ENCODE measurements at places on chromosomes 2 and 18.

DNA sequence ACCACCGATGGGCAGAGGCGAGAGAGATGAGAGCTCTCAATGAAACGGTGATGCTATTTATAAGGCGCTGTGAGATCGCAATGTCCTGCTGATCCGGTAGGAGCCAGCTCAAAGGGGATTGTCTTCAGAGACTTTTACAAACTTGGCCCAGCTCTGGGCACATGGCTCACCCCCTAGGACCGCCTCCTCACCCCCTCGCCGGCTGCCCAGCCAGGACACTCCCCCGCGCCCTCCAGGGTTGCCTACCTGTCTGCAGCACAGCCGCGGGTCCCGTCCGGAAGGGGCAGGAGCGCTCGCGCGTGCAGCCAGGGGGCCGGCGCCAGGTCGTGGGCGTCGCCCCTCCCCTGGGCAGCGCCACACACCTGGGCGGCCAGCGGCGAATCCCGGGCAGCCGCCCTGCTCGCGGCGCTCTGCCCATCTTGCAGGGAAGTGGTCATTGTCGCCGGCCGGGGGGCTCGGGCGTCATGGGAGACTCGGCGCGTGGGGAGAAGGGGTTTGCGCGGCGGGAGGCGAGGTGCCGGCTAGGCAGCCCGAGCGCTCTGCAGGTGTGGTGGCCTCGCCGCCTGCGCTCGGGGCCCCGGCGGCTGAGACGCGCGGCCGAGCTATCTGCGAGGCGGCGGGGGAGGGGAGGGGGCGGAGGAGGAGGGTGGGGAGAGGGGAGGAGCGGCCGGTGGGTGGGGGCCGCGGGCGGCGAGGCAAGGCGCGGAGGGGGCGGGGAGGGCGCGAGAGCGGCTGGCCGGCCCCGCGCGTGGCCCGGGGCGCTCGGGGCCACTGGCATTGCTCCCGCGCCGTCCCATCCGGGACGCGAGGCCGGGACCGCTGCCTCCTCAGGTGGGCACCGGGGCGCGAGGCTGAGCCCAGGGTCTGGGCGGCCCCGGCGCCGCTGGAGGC, at the start of gene GRB14:
Gene GRB14, minus strand, starts transcription at position 610 of the 891 bp plus-strand sequence. Its CDS starts 173 bp downstream, at position 437.
- peak; percentile 94 for DNase-seq

DNA sequence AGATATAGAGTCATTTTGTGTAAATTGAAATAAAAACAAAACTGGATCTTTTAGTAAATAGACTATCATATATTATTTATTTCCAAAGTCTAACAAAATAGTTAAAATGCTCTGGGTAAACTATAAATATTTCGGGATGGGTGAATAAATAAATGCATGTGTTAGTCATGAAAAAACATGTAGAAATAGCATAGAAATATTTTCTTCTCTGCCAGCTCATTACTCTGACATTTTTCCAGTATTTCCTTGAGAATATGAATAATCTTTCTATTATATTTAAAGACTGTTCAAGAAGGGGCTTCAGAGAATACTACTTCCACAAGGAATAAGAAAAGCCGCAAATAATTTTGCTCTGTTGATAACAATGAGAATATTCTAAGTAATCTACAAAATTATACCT, 880.4 kb downstream of the TRIB2 start:
- DNase-seq: no peak

DNA sequence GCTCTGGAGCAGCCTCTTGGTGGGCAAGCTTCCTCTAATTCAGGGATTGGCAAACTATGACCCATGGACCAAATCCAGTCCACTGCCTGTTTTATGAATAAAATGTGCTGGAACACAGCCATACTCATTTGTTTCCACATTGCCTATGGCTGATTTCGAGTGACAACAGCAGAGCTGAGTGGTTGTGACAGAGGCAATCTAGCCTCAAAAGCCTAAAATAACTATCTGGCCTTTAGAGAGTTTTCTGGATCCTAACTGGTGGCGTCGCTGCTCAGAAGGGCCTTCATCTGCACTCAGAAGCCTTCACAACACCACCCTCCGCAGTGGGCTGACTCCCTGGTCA, 147.1 kb downstream of the CCBE1 start:
- no peak for DNase-seq

DNA sequence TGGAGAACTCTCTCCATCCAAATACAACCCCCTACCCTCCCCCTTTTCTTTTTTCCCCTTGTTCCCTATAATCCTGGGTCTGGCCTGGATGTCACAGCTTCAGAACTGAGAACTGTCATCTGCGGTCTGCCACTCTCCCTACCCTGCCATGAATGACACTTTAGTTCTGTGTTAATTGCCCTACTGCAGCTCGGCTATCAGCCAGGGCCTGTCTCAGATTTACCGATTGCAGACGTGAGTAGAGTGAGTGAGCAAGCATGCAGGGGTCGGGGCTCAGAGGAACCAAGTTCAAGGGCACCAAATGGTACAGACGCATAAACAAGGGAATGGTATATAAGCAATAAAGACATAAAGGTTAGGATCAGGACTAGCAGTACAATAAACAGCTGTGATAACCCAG, 967.8 kb downstream of the BCL11A start:
- DNase-seq: peak; percentile 53

GRCh38 chr2:150076281-150076680, 411.2 kb downstream of the RND3 start:
- no peak for DNase-seq

GRCh38 chr2:224260372-224261020, 141.4 kb downstream of the FAM124B start:
- no peak for DNase-seq

- DNase-seq: no peak
Measured at GRCh38 chr2:46544581-46544980, 65.2 kb downstream of the TMEM247 start.

DNA sequence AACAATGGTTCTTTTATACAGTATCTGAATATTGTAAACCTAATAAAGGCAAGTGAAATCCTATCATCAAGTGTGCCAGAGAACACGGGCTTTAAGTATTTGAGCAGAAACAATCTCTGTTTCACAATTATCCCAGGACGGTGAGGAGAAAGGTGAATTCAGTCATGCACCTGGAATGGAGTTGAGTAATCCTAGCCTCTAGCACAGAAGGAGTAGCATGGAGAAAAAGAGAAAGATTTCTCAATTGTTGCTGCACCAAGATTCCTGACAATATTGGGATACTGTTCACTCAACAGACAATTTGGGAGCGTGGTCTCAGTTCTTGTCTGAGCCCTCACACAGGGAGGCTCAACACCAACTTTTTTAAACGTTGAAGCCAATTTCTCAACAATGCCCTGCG, 510.6 kb downstream of the SOX11 start:
- no peak for DNase-seq

GRCh38 chr2:96800061-96801004, 15.7 kb upstream of the CNNM3 start:
- DNase-seq: no peak

DNA sequence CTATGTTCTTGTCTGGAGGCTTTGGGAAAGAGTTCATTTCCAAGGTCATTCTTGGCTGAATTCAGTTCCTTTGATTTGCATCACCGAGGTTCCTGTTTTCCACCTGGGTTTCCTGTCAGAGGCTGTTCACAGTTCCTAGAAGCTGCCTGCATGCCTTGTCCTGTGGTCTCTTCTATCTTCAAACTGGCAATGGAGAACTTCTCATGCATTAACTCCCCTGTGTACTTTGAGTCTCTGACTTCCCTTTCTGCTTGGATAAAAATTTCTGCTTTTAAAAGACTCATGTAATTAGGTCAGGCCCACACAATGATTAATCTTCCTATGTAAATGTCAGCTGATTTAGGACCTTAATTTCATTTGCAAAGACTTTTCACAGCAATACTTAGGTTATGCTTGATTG, 499.3 kb upstream of the FANCL start:
- DNase-seq: no peak

DNA sequence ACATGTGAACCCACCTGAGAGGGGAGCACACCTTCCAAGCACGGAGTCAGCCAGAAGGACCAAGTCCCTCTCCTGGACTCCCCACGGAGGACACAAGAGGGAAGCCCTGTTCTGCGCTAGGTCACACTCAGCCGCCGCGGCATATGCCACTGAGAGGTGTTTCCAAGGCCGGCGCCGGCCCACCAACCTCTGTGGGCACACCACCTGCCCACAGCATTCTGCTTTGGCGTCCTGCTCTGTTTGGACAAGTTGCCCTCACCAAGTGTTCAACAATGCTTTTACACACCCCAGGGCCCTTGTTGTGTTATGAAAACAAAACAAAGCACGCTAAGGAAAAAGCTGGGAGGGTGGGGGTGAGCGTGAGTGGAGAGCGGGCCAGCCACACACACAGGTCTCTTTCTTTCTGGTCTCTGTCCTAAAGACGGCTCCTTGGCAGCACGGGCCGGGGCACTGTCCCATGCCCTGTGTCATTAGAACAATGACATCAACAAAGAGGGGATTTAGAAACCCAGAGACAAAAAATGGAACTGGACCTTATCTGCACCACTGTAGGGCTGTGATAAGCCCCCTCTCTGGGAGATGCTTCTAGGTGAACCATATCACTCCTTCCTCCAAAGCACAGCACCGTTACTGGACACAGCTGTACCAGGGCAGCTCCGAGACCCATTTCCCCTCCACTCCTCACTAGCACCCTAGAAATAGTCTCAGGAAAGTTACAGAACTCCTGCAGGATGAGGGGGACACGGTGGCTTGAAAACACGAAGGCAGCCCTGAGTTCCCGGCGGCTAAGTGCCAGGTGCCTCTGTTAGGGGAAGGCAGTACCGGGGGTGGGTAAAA, 17.0 kb downstream of the SMAD7 start:
- DNase-seq: no peak

GRCh38 chr2:120525056-120526046, 179.4 kb downstream of the INHBB start:
- no peak for DNase-seq

GRCh38 chr2:217618744-217619143, 384.1 kb downstream of the TNS1 start:
- DNase-seq: no peak

DNA sequence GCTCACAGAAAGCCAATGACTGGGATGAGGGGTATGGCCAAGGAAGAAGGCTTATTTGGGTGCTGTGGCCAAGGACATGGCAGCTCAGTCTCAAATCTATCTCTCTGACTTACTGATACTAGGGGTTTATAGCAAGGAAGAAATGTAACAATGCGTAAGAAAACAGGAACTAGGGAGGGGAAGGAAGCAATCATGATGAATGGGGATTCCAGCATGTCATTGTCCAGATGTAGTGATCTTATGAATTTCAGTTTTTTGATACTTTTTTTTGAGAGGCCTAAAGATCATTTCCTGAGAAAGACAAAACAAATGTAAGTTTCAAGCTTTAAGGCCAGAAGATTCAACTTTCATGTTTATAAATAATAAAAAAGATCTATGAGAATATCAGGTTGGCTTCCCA, 298.6 kb upstream of the FAM98A start:
- no peak for DNase-seq

DNA sequence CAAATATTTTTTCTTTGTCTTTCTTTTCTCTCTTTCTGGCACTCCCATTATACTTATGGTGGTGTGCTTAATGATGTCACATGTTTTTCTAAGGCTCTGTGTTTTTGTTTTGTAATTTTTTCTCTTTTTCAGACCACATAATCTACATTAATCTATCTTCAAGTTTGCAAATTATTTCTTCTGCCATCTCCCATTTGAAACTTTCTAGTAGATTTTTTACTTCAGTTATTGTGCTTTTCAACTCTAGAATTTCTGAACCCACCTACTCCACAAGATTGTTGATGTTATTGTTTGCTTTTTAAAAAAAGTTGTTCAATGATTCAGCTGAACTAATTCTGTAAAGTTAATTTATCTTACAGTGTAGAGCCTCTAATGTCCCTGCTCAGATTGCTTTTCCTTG, 121.4 kb downstream of the SCN3A start:
- DNase-seq: no peak

GRCh38 chr2:239470151-239470900, 69.5 kb upstream of the HDAC4 start:
- DNase-seq: peak; percentile 25

DNA sequence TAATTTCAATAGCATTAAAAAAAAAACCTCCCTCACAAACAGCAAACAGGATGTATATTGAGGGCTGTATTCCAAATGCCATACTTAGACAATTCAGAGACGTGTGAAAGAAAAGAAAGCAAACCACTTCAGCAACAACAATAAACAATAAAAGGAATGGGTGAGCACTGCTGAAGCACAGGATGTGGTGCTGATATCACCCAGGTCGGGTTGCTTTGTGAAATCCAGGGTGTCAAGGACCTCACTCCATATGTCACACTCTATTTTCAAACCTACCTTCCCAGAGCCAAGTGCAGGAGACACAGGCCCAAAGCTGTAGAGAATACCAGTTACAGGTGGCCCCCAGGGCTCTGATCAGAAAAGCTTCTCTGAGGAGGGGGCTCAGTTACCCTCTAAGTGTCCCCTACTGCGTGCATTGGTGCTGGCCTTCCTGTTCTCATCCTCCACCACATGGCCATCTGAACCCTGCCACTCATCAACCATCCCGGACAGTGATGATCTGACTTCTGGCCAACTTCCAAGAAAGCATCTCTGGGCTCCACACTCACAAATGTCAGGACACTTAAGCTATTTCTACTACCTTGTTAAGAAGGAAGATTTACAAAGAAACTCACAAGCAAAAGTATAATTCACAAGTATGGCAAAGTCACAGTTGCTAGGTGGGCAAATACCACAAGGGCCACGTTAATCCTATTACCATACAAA, 363.0 kb downstream of the SS18 start:
- no peak for DNase-seq

GRCh38 chr2:35116151-35116550, 1239.4 kb upstream of the CRIM1 start:
- DNase-seq: peak; percentile 44

- DNase-seq: no peak
Measured at GRCh38 chr18:8018701-8019331, 451.7 kb downstream of the PTPRM start.

DNA sequence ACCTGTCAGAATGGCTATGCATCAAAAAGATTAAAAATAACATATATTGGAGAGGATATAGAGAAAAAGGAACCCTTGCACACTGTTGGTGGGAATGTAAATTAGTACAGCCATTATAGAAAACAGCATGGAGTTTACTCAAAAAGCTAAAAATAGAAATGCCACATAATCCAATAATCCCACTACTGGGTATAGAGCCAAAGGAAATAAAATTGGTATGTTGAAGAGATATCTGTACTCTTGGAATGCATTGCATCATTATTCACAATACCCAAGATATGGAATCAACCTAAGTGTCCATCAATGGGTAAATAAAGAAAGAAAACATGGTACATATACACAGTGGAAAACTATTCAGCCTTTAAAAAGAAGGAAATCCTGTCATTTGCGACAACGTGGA, 77.2 kb downstream of the C1D start:
- no peak for DNase-seq

- DNase-seq: no peak
Measured at GRCh38 chr2:203500951-203501350, 34.1 kb downstream of the RAPH1 start.

- DNase-seq: peak; percentile 24
Measured at GRCh38 chr18:12315911-12316310, 7.9 kb downstream of the TUBB6 start.

- no peak for DNase-seq
Measured at GRCh38 chr2:168536925-168537466, 80.9 kb downstream of the CERS6 start.

DNA sequence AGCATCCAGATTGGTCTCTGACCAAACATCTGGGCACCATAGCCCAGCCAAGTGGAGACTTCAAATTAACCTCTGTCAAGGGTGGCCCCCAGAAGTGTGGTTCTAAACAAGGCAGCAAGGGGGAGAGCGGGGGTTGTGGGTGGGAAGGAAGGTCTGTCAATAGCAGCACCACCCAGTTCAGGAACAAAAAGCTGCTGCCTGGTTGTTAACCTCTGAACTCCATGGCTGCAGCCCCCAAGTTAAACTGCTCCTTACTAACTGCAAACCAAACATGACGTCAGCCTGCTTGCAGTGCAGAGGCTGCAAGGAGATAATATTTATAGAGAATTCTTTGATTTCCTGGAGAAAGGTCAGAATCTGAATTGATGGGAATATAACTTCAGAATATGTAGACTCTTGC, 76.5 kb downstream of the ARL4C start:
- DNase-seq: no peak

Data from endodermal cell (in vitro differentiated cells).